ENCODE measurements at places on chromosomes 1 and 21. TPM values are rescaled to one million over a fixed set of nuclear protein-coding genes. Genes with fewer than 3 reads are reported as not detected.

PSRC1 gene
- 26.1 TPM for total RNA-seq

TAS1R1 gene
- not detected for total RNA-seq

RGS18 gene
- total RNA-seq: not detected

FH gene
- total RNA-seq: 59.7 TPM

ZNF593OS gene
- not detected for total RNA-seq

MOB3C gene
- 5.5 TPM for total RNA-seq

HHAT gene
- total RNA-seq: 14.7 TPM

- DNase-seq: no peak
These were observed 171.6 kb downstream of the NTPCR start for GRCh38 chr1:233121947-233122559.

DNA sequence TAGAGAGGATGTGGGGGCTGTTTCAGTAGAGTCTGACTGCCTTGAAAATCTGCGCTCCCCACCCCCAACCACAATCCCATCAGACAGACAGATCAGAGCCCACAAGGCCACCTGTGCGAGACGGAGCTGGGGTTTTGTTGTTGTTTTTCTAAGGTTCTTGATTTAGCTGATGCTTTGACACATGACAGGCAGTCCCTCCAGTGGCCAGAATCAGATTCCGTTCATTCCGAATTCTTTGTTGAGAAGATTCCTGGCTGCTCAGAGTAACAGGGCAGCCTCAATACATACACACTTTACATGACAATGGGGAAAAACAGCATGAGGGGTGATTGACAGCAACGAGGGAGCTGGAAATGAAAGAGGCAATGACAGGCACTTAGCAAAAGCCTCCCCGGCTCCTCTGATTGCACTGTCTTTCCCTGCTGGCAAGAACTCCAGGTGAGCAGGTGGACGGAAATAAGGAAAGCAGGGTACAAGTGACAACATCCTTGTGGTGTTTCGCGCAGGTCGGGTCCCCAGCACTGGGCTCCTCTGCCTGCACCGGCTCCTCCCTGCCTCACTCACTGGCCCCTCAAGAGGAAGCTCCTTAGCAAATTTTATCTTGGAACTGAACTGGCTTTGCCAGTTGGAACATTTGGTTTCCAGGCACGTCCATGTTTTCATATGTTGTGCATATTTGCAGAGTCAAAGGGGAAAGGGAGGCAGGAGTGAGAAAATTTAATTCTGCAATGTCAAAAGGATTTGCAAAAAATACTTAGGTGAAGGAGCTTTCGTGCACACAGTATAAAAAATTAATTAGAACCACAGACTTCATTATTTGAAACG is 148.7 kb downstream of the PGBD5 start:
- no peak for DNase-seq

DNA sequence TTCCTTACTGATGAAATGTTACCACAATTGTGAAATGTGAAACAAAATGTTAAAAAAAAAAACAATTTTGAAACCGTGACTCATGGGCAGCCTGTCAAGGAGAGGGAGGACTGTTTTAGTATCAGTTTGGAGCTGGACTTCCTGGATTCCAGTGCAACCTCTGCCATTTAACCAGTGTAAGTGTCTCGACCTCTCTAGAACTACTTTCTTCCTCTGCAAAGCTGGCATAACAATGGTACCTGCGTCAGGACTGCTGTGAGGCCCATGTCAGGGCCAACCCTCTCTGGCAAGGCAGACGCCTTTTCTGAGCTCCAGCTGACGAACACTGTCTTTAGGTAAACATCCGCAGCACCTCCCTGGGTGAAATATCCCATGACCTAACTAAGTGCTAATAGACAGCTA is 20.9 kb downstream of the URB1 start:
- DNase-seq: no peak

GRCh38 chr1:40768146-40768990 is 15.2 kb upstream of the KCNQ4 start:
- DNase-seq: no peak

DNA sequence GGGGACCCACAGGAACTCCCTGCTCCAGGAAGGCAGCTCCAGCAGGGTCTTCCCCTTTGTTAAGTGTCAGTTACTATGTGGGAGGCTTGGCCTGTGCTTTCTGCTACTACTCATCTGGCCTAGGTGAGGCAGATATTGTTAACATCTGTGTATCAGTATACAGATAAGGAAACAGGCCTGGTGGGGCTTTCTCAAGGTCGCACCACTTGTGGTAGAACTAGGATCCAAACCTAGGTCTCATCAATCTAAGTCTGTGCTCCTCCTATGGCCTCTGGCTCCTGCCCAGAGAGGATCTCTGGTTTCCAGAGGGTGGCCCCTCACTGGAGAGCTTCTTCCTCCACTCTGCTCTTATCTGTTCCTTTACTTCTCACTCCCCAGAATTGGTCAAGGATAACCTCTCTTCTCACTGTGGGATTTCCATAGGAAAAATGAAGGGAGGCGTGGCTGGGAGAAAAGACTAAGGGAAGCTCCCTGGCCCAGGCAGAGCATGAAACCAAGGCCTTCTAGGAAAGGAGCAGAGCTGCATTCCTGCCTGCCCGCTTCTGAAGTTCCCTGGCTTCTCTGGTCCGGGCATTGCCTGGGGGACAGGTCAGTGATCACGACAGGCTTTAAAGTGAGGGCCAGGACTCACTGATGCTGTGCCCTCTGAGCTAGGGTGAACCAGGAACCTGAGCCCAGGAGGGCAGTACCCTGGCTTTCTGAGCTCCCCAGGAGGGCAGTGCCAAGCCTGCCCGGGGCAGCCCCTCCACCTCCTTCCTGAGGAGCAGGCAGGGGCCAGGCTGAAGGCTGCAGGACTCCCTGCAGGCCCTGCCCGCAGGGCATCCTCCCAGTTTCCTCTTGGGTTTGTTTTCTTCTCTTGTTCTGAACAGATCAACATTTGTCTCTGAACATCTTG is 5.8 kb downstream of the KCNC4 start:
- DNase-seq: no peak

- no peak for DNase-seq
These were observed 56.9 kb downstream of the ZNF648 start for GRCh38 chr1:182004601-182005000.

DNA sequence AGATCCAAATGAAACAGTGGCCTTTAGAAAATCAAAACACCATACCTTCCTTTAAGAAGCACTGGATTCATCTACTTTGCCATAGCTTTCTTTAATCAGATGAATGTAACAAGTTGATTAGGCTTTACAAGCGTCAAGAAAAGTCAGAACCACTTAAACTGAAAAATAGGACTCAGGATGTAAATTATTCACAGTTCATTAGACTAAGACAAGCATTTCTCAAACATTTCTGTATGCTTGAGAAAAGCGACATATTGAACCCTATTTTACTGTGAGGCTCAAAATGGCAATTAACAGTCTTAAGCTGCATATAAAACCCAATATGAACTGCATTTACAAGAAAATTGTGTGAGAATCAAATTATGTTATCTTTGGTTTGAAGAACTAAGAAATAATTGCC is 256.7 kb upstream of the SNX7 start:
- DNase-seq: no peak

- no peak for DNase-seq
These were observed 58.8 kb downstream of the NAV1 start for GRCh38 chr1:201597551-201598230.

DNA sequence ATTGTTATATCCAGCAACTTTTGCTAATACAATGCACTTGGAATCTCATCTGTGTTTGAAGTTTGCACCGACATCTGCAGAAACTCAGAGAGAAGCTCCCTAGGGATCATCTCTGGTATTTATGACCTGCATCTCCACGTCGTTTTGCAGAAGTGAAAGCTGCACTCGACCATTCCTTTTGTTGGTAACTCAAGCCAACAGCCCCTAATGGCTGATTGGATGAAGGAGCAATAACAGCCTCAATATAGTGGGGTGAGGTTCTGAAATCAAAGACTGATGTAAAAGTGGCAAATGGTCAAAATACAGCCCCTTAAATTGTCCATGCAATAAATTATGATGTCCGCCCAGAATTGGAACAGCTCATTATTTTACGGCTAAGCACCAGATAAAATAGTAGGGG is 344.2 kb upstream of the KAZN start:
- no peak for DNase-seq

DNA sequence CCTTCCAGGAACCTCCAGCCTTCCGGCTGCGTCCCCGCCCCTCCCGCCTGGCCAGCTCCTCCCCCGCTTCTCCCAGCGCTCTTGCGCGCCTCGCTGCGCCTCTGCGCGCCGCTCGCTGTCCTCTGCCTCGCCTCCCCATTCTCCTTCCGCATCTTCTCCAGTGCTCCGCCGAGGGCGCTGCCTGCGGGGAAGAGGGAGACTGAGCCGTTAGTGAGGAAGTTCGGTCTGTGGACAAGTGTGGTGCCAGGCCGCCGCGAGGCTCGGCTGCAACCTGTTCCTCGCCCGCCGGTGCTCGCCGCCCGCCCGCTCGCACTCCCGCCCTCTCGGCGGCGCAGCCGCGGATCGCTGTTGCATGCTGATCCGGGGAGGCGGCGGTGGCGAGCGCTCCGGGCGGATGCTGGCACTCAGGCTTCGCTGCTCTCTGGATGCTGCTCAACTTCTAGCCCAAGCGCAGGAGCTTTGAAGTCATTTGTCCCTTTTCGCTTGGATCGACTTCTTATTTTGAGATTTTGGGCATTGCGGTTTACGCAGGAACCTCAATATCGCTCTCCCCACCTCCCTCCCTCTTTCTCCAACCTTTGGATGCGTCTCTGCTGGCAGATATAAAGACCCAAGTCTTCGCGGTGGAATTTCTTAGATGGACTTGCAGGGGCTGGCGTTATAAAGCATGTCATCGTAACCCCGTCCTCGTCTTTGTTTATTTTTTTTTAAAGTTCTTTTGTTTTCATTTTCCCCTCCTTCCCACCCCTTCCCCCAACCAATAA is 614 bp upstream of the CACNA1E start:
- DNase-seq: peak; percentile 54

DNA sequence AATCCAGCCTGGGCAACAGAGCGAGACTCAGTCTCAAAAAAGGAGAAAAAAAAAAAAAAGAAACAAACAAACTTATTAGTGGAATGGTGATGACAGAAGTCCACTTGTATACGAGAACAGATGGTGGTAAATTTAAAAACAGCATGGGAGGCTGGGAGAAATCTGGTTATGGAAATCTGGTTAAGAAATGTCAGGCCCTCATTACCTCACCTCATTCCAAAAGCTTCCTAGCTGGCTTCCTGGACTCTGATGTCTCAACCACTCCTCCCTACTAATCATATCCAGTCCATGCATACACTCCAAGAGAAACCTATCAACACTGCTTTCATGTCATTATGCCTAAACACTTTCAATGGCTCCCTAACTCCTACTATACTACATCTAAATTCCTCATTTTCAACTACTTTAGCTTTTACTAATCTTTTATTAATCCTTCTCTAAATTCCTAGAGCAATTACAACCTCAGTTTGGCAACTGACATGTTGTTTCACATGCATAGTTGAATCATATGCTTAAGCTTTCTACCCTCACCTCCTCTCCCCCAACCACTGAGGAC is 52.9 kb downstream of the FOXJ3 start:
- DNase-seq: no peak

DNA sequence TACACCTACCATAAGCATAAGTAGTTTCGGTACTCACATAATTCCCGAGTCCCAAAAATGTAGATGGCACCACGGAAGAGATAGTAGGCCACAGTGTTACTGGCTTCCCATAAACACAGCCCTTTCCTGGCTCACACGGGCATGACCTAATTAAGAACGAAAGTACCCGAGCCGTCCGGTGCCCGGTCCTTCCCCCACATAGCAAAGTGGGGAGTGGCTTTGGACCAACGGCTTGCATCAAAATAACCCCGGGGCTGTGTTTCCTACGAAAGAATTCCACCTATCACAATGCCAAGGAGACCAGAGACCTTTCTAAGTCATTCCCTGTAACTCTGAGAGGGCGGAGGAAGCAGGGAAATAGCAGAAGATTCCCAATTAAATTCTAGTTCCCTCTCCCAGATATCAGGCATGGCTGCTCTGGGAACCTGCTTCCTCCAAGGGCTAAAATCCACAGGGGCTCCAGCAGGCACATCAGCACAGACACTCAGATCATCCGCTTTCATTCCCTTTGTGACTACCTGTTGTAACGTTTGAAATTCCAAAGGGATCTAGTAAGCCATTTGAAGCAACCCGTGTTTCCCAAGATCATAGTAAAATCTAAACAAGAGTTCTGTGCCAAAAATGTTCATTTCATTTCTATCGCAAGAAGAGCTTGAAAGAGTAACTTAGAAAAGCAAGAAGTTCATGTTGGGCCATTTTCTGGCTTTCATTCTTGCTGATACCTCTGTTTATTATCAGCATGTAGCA is at the start of gene TMPRSS3:
Gene TMPRSS3 (minus strand): TSS at position 148 of the 747 bp plus-strand sequence. CDS start 635 bp downstream, outside the sequence.
- no peak for DNase-seq

GRCh38 chr1:173802961-173803360 is 21.5 kb upstream of the DARS2 start:
- DNase-seq: no peak

DNA sequence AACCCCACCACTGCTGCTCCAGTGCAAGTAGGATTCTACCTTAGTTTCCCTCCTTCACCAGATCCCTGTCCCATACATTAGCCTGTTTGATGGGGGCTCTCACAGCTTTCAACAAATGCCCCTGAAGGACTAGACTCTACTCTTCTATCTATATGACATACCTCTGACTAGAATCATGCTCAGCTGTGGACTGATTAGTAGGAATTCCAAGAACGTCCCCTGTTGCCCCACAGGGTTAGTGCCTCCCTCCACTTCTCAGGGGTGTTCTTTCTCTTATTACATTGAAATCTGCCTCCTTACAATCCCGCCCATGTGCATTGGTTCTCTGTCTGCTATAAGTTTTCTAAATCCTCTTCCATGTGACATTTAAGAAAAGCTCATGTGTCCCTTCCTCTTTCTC is 375.9 kb upstream of the DUSP10 start:
- no peak for DNase-seq

DNA sequence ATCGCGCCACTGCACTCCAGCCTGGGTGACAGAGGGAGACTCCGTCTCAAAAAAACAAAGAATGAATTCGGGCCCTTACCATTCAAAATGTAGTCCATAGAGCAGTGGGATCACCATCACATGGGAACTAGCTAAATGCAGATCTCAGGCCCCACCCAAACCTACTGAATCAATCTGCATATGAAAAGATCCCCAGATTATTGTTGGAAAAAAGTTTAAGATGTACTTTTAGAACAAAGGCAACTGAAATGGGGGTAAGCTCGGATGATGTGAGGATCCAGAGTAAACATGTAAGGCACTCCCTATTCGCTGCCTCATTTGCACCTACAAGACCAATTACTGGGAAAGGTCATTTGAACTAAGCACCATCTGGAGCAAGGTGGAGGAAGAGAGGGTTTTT is 803 bp upstream of the FLAD1 start:
- no peak for DNase-seq

DNA sequence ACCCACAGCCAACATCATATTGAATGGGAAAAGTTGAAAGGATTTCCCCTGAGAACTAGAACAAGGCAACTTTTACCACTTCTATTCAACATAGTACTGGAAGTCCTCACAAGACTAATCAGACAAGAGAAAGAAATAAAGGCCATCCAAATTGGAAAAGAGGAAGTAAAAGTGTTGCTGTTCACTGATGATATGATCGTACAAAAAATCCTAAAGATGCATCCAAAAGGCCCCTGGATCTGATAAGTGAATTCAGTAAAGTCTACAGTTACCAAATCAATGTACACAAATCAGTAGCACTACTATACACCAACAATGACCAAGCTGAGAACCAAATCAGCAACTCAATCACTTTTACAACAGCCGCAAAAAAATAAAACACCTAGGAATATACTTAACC is 28.3 kb downstream of the RAB3GAP2 start:
- no peak for DNase-seq
